ENCODE measurements at places on chromosomes 5 and 9. TPM values are rescaled to one million over a fixed set of nuclear protein-coding genes. Genes with fewer than 3 reads are reported as not detected.
A peak's percentile ranks its signal among the peaks of the same experiment; 100 is the strongest.

PPWD1 gene
- total RNA-seq, result 16.6 TPM

CETN3 gene
- 19.2 TPM for total RNA-seq

LRRC14B gene
- not detected for total RNA-seq

INSL4 gene
- total RNA-seq, result not detected

MUSK gene
- 0.48 TPM for total RNA-seq

DNA sequence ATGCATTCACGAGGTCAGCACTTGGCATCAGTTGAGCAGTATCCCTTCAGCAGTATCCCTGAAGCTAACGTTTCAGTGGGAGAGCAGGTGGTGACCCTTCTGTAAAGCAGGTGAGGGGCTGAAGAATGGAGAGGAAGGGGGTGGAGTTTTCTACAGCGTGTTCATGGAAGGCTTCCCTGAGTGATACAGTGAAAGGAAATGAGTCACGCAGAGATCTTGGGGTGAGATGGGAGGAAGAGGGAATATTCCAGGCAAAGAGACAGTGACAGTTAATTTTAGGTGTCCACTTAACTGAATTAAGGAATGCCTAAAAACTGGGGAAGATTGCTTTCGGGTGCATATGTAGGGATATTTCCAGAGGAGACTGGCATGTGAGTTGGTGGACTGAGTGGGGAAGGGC lies 25.7 kb downstream of the TAS2R1 start:
- ATAC-seq, result no peak

- ATAC-seq, result peak; percentile 88
Measured at GRCh38 chr9:137813651-137814415, 63.7 kb upstream of the CACNA1B start.

DNA sequence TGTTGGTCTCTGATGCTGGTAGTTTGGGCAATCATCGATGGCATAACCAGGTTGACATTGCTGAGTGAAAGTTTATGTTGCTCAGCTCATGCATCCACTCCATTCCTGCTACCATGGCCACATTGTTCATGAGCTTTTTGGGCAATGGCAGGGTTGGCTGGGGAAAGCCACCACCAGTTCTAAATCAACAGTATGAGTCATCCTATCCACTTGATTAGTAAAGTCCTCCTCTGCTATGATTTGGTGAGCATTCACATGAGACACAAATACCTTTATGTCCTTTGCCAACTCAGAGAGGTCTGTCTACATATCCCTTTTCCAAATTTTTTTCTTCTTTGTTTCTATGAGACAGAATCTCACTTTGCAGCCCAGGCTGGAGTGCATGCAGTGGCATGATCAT lies 129.7 kb upstream of the FBN2 start:
- peak; percentile 61 for ATAC-seq

GRCh38 chr9:118313965-118314364 lies 609.8 kb downstream of the TLR4 start:
- no peak for ATAC-seq

GRCh38 chr9:93031629-93032430 lies 26.7 kb upstream of the SUSD3 start:
- no peak for ATAC-seq

- ATAC-seq, result no peak
Measured at GRCh38 chr5:143370440-143370839, 33.0 kb downstream of the NR3C1 start.

GRCh38 chr5:169910393-169910792 lies 69.9 kb downstream of the INSYN2B start:
- ATAC-seq, result no peak

DNA sequence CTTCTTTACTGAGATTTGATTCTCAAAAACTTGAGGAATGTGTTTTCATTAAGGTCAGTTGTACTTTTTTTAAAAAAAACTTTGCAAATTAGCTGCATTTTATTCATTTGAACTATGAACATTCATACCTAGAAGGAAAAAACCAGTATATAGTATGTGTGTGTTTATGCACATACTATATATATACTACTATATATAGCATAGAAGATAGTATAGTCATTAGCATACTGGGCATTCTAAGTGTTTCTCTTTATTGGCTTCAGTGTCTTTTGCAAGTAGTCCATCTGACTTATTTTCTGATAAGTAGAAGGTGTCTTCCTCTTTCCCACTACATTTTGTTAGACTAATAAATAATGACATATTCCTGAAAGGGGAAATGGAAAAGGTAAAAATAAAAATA lies 33.0 kb downstream of the ELOVL7 start:
- no peak for ATAC-seq

DNA sequence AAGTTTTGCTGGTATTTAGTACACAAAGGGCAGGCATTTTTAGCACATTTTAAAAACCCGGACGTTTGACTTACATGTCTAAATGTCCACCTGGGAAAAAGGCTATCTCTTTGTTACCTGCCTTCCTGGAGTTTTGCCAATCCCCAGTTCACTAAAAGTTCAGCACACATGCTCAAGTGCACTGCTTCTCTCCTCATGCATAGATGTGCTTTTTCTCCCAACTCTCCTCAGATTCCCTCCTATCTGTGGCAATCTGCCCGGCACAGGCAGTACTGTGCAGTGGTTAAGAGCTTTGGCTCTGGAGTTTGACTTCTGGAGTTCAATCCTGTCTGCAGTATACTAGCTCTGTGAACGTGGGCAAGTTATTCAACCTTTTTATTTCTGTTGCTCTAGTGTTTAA lies 8.3 kb upstream of the CCNO start:
- ATAC-seq, result no peak

GRCh38 chr9:22131817-22132216 lies 122.7 kb upstream of the CDKN2B start:
- ATAC-seq, result no peak

DNA sequence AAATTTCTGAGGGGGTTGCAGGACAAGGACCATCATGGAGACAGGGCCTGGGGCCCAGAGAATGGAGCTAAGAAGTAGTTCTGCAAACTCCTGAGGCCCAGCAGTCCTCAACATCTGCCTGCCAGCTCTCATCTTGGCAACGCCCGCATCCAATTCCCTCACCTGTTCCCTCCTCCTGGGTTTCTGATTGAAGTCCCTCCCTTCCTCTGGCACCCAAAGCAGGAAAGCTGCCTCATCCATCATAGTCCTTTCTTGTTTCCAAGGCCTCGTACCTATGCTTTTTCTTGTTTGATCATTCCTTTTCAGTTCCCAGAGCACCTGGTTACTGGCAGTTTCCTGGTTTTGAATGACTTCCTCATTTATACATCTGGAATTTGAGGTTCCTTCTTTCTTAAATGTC lies 181.3 kb downstream of the NR2F1-AS1 start:
- ATAC-seq, result no peak

GRCh38 chr5:2094616-2094995 lies 211.9 kb upstream of the IRX4 start:
- no peak for ATAC-seq

GRCh38 chr5:180643191-180643851 lies 6.1 kb downstream of the FLT4 start:
- ATAC-seq, result no peak

DNA sequence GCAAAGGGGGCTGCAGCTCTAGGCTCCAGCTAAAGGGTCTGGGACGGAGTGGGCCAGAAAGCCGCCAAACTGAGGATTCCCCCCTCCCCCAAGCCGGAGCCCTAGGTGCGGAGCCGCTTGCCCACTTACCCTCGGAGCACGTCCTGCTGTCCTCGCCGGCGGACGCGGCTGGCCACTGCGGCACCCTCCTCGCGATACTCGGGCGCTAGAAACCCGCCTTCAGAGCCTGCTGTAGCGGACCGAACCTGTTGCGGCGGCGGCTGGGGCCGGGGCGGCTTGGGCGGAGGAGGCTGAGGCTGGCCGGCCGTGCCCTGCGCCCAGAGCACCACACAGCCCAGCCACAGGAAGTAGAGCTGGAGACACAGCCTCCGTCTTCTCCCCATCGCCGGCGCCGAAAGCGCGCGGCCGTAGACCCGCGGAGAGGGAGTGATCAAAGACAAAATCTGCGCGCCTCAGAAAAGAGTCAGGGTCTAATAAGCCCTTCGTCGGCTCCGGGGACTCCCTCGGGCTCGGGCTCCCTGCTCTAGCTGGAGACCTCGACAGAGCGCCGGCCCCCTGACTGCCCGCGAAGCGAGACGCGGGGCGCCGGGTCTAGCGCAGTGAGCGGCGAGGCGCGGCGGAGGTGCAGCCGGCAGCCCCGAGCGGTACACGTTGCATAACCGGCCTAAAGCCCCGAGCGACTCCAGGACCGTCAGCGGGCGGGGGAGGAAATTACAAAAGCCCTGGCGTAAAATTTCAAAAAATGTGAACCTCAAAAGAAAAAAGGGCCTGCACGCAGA lies 635 bp downstream of the FBN2 start:
- peak; percentile 45 for ATAC-seq

DNA sequence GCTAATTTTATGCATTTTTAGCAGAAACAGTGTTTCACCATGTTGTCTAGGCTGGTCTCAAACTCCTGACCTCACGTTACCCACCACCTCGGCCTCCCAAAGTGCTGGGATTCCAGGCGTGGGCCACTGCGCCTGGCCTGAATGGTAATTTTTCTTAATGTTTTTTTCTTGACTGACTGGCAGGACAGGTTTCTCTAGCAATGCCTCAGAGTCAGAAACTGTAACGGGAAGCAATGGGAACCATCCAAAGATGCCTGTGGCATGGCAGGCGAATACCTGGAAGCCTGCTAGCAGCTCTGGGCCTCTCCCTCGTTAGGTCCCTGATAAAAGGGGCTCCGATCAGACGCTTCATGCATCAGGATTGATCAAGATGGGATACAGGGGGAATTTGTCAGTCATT lies 639.2 kb downstream of the NR2F1-AS1 start:
- no peak for ATAC-seq

GRCh38 chr5:123549256-123549904 lies 37.4 kb downstream of the CSNK1G3 start:
- ATAC-seq, result no peak

DNA sequence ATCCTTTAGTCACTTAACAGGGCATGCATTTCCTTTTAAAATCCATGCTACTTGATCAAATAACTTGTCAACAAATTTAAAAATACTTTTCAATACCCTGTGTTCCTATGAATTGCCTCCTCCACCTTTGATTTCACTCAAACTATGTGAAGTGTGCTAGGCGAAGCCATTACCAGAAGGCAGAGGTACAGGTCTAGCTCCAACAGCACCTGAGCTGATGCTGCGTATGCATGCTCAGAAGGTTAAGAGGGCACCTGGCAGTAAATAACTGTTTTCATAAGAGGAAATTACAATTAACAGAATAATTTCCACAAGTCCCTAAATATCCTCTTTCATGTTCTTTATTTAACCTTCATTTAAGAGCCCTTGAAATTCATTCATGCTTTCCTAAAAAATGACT lies 251.8 kb downstream of the EFNA5 start:
- ATAC-seq, result no peak

Data from esophagus mucosa (tissue), 1 donor.